Large intestine (tissue), 12 donors: ENCODE measurements at places on chromosomes 1 and 21.

GRCh38 chr1:201883786-201884185 lies 4.9 kb upstream of the SHISA4 start:
- DNase-seq = no peak

- DNase-seq = no peak
Measured at GRCh38 chr1:153483776-153484175, 23.3 kb upstream of the S100A7 start.

- DNase-seq = no peak
Measured at GRCh38 chr1:212402666-212403321, 11.9 kb downstream of the PACC1 start.

GRCh38 chr1:7850786-7851185 lies 2.1 kb downstream of the UTS2 start:
- no peak for DNase-seq

DNA sequence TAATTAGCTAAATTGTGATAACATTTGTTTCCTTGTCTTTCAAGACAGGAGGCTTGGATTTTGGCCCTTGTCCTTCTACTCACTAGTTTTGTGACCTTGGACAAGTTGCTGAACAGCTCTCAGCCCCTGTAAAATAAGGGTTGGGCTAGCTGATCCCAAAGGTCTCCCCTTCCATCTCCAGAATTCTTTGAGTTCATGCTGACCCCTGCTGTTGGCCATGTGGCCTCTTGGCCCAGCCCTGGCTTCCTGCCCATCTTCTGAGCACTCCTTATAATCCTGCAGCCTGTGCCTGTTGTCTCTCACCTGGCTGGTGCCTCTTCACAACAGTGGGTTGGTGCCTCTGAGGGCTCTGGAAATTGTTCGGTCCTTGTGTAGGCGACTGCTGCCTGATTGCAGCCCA lies 10.1 kb downstream of the PTGFRN start:
- DNase-seq = peak; percentile 48

DNA sequence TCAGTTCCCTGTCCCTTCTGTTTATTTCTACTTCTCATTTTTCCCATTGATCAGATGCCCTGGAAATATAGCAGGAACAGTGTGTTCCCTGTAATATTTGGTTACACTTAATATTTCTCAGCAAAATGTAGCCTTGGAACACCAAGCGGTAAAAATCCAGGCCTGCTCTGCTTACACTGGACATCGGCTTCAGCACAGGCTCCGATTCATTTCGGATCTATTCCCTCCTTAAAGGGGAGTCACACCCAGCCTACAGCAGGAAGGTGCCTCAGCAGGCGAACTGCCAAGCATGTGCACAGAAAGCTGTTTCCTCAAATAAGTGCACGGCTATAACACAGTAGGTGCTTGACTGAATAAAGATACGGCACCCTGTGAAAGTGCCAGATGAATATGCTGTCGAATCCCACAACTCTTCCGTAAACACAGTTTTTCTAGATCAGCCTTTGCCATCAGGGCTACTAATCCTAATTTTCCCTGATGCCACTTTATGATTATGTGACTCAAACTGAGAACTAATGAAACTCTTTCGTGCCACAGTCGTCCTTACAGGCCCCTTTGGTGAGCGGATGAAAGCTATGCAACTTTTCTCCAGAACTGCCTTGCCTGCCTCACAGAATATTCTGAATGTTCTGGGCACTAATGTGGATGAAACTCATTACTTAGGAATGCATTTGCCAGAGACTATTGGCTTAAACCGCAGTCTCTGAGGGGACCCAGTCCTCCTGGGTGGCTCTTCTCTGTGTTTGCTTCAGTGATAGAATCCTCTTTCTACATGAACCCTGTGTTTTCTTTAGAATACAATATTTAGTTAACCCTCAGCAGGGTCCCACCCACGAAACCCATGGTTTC lies 275.5 kb upstream of the RUNX1 start:
- DNase-seq = no peak

- peak; percentile 55 for DNase-seq
Measured at GRCh38 chr1:205658943-205659581, 21.2 kb downstream of the SLC45A3 start.

- no peak for DNase-seq
Measured at GRCh38 chr1:39165049-39165448, 39.4 kb upstream of the MACF1 start.

DNA sequence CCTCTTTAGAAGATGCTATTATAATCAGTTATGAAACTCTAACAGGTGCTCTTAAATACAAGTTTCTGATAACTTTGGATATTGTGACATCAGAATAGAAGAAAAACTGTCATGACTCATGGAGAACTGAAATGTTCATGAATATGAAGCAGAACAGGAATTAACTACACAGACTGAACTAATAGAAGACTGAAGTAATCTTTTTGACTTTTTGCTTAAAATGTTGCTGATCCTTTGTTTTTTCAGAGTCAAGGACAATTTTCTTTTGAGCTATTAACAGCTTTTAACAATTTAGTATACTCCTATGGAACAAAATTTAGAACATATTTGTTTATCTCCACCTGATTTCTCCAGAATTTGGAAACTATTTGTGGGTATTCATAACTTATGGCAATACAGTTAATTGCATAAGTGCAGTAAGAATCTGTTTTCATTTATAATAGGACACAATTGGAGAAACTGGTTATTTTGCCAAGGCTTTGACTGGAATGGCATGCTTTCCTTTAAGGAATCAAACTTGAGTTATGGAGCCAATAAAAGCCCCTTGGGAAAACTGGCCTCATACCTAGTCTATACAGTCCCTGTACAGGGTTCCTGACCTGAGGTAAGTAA lies 18.7 kb upstream of the PLA2G5 start:
- DNase-seq = no peak

DNA sequence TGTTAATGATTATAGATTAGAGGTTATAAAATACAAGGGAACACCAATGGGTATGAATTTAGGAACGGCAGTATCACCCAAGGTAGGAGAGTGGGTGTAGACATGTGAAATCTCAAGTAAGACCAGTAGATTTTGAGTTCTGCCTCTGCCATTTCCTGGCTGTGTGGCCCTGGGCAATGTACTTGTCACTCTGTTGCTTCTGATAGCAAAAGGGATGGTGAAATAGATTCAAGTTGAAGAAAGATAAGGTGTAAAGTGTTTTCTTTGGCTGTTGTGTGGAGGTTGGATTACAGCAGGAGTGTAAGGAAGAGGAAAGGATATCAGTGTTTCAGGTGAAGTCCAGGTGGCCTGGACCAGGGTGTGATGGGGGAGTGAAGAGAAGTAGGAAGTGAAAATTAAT lies 64.3 kb downstream of the ADSS2 start:
- peak; percentile 19 for DNase-seq

DNA sequence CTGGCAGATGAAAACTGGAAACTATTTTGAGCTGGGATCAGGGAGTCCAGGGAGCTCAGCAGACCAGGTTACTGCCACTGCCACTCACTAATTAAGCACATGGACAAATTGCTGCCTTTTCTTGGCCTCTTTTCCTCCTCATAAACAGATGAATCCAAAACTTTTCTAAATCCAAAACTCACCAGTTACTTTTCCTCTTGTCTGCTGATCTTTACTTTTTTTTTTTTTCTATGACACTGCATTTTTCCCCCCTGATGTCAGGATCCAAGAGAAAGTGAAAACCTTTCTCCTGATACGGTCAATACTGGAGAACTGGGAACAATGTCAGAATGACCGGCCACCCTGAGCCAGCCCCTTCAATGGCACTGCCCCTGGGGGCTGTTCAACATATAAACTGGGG lies 405.8 kb downstream of the DUSP10 start:
- no peak for DNase-seq

- DNase-seq = no peak
Measured at GRCh38 chr1:17912491-17912890, 157.4 kb downstream of the ACTL8 start.

DNA sequence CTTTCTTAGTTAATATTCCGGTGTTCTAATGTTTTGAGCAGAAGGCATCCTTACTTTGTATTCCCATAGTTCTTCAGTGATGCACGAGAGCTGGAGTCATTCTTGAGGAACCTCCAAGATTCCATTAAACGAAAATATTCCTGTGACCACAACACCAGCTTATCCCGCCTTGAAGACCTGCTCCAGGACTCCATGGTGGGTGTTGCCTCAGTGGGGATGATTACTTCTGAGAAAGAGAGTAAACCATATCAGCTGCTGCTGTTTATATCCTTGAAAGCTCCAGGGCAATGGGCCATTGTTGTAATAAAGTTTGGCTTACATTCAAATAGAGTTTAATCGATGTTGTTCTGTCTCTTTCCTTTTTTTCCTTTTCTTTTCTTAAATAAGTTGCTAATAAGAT lies 93.1 kb downstream of the MACF1 start:
- DNase-seq = no peak

- no peak for DNase-seq
Measured at GRCh38 chr1:81513796-81514354, 286.9 kb upstream of the ADGRL2 start.

DNA sequence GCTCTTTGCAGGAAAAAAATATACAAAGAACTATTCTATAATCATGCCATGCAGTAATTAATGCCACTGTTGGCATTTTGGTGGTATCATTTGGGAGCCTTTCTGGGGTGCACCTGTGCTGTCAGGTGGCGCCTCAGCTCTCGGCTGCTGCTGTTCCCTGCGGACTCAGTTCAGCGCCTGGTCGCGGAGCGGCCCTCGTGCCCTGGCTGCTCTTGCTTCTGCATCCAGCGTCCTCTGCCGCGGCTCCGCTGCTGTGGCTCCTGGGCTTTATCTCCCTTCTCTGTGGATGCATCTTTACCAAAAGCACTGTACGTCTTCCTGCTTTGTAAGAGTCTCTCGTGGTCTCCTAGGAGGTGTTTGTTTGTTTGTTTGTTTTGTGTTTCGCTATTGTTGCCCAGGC lies 35.1 kb upstream of the PWP2 start:
- no peak for DNase-seq

DNA sequence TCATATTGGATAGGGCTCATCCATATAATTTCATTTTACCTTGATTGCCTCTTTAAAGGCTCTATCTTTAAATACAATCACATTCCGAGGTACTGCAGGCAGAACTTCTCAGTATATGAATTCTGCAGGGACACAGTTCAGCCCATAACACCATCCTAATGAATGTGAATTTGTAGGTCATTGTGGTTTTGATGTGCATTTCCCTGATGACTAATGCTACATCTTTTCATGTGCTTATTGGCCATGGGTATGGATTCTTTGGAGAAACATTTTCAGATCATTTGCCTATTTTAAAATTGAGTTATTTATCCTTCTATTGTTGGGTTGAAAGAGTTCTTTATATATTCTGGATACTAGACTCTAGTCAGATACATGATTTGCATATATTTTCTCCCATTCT lies 9.6 kb upstream of the RPS6KC1 start:
- DNase-seq = no peak

GRCh38 chr1:170657275-170657853 lies 6.6 kb upstream of the PRRX1 start:
- DNase-seq = no peak

DNA sequence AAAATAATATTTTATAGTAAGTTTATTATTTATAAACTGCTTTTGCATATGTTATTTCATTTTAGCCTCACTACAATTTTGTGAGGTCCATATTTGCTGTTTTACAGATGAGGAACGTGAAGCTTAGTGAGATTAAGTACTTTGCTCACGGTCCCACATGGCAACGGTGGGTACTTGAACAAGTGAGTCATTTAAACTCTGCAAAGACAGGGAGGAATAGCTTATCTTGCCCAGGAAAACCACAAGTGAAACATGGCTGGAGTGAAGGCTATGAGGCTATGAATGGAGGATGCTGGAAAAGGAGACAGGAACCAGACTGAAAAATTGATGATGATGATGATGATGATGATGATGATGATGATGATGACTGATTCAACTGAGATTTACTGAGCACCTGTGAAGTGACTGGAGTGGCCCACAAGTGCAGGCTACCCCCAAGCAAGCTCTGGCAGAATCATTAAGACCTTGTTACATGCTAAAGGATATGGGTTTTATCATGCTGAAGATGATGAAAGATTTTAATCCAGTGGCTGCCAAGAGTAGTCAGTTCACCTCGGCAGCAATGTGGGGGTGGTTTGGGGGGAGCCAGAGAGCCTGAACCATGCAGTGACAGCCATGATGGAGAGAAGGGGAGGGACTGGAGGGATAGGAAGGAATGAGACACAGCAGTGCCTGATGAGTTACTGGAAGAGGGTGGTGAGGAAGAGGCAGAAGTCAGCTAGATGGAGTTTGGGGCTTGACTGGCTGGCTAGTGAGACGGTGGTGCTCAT lies 1.4 kb upstream of the ABCA4 start:
- DNase-seq = no peak

DNA sequence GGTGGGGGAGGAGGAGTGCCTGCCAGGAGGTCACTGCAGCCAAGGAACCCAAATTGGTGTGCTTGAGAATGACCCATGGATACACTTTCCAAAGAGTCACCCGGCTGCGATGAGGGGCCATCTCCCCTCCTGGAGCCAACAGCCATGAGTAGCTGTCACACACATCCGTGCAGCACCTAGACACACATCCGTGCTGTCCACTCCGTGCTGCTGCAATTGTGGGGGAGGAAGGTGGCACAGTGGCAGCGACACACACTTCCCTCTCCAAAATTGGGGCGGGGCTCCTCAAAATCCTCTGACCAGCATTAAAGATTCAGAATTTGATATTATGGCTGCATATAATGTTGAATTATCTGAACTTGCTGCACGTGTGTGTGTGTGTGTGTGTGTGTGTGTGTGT lies 15.8 kb downstream of the TP73 start:
- no peak for DNase-seq

DNA sequence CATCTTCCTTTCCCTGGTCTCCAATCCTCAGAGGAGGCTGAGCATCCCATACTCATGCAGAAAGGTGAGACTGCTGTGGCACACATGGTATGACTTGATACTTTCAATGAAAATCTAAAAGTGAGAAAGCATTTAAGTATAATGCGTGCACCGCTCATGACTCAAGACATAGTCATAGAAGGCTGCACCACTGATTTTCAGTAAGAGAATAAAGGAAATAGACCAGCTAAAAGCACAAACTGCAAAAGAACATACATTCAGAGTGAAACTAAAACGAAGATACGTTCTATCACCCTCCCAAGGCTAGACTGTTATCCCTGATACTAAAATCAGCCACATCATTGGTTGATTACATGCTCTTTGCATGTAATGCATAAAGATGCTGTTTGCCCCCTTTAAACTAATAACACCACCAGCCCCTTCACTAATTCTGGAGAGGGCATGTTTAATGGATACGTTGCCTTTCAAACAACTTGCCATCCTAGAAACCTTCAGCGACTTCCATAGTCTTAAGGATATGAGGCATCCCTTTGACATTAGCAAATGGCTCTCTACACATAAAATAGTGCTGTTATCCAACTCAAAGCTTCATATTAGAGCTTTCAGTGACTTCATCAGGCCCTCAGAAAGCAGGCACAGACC lies 2.1 kb downstream of the PLD5 start:
- DNase-seq = no peak
